HepG2 (cell line): ENCODE measurements at places on chromosomes 12 and 14.
A peak's percentile ranks its signal among the peaks of the same experiment; 100 is the strongest.

DNA sequence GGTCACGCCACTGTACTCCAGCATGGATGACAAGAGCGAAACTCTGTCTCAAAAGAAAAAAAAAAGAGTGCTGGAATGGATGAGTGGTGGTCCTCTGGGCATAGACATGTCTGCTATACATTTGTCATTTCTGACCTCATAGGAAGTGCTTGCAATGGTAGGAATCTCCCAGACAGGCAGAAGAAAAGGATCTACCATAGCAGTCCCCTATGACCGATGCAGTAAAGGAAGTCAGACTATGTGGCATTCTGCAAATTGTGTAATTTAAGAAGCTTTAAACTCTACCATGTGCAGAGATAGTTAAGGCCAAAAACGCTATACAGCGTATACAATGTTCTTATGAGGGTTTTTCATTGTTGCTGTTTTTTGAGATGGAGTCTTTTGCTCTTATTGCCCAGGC, 24.7 kb upstream of the RAP1B start:
- DNase-seq = no peak

DNA sequence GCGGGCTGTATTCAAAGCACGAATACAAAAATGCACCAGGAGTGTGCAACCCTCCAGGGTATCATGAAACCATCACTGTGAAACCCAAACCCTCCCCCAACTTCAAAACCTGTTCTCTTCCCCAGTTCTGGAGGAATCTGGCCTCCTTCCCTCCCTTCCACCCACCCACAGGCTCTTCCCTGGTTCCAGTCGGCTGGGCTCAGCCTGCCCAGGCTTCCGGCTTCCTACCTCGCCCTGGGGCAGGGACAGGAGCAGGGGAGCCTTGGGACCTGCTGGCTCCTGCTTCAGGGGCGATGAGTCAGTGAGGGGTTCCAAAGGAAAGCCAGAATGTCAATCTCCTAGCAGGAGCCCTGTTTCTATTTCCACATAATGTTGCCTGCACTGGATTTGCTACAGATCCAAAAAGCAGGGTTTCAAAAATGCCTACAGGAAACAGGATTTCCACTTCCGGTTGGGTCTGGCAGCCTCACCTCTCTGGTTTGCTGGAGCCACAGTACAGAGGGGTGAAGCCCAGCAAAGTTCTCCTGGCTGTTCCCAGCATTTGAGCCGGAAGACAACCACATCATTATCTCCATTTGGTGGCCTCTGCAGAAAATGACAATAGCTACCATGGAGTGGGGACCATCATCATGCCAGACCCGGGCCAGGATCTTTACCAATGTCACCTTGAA, 278.3 kb downstream of the DPF3 start:
- DNase-seq = no peak

GRCh38 chr14:55747186-55747585, 167.2 kb downstream of the KTN1 start:
- DNase-seq = no peak

GRCh38 chr14:99125616-99126431, 146.2 kb downstream of the BCL11B start:
- DNase-seq = peak; percentile 6

- DNase-seq = no peak
Measured at GRCh38 chr12:47825173-47825639, 5.5 kb upstream of the HDAC7 start.

- DNase-seq = no peak
Measured at GRCh38 chr14:55577229-55577628, 2.8 kb upstream of the KTN1 start.

- DNase-seq = no peak
Measured at GRCh38 chr14:101449114-101449513, 112.2 kb upstream of the DIO3 start.

- DNase-seq = peak; percentile 30
Measured at GRCh38 chr12:106918746-106919145, 37.0 kb upstream of the TMEM263 start.
